ENCODE measurements at places on chromosomes 4 and X.
A peak's percentile ranks its signal among the peaks of the same experiment; 100 is the strongest.

- DNase-seq, result no peak
Measured at GRCh38 chr4:176641237-176641636, 151.5 kb downstream of the VEGFC start.

GRCh38 chrX:26952213-26952612 is 510.9 kb downstream of the PPP4R3C start:
- DNase-seq, result no peak

GRCh38 chrX:131918839-131919238 is 104.3 kb upstream of the STK26 start:
- no peak for DNase-seq

- no peak for DNase-seq
Measured at GRCh38 chr4:185143601-185143969, 519 bp downstream of the SLC25A4 start.

GRCh38 chrX:39774774-39775328 is 322.9 kb downstream of the BCOR start:
- no peak for DNase-seq

- no peak for DNase-seq
Measured at GRCh38 chrX:74324131-74324530, 20.2 kb downstream of the ZCCHC13 start.

DNA sequence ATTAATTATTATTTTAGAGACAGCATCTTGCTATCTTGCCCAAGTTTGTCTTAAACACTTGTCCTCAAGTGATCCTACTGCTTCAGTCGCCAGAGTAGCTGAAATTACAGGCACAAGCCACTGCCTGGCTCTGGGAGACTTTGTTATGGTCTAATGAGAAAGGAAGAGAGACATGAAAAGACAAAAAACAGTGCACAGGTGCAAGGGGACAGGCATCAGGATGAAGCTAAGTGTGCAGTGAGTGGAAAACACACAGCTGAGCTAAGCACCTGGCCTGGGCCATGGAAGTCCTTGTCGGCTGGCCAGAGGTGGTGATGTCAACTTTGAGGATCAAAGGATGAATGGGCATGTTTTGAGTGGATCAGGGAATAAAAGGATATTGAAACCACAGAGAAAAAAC is 102.7 kb downstream of the HS3ST1 start:
- no peak for DNase-seq

DNA sequence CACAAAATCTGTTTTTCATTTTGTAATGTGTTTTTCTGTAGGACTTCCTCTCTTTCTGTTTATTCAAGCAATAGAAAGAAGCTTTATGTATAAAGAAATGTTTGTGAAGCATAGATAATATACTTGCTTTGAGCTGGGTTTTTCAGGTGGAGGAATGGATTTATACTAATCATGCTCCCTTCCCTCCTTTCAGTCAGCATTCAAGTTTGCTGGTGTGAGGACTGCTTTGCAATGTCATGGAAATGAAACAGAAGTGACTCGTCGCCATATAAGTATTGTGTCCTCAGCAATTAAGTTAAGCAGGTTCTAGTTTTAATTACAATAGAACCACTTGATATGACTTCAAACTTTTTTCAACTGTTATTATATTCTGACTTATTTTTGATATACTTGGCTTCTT is 1447.1 kb downstream of the PCDH19 start:
- DNase-seq, result no peak

- DNase-seq, result no peak
Measured at GRCh38 chr4:23970201-23970850, 80.5 kb upstream of the PPARGC1A start.

GRCh38 chrX:55312655-55313054 is 47.9 kb upstream of the PAGE3 start:
- DNase-seq, result no peak

DNA sequence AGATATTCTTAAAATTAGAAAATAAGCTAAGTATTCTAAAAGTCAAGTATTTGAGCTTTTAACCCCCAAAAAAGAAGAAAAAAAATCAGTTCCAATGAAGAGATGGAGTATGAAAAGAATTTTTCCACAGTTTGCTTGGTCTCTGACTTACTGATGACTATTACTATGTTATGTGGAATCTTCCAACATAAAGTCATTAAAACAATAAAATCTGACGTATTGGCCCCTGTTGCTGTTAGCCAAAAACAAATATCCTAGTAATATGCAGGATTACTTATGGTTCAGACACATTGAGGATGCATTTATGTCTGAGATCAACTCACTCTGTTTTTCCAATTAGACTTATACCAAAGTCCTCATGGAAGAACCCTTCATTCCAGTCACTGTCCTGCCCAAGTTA is 517.2 kb upstream of the ADGRL3 start:
- DNase-seq, result no peak

GRCh38 chr4:74364652-74365491 is at the start of gene EREG:
TSS of gene EREG (plus strand) at chr4:74365145. CDS start at chr4:74365309, 164 bp downstream.
- DNase-seq, result peak; percentile 2

DNA sequence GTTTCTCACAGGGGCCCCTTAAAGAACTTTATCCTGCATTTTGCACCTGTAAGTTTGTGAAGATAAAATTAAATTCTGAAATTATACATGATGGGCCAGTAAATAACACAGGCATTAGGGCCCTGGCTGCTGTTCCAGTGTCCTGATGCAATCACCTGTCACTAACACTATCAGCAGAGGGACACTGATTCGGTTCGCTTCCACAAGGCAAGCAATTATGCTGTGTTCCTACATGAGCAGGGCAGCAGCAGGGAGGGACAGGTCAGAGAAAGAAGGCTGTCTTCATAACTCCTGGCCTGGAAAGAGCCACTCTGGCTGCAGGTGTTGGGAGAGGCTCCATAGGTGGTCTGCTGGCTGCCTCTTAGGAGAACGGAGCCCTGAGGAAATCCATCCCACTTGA is 487.3 kb downstream of the MID1IP1 start:
- DNase-seq, result no peak

DNA sequence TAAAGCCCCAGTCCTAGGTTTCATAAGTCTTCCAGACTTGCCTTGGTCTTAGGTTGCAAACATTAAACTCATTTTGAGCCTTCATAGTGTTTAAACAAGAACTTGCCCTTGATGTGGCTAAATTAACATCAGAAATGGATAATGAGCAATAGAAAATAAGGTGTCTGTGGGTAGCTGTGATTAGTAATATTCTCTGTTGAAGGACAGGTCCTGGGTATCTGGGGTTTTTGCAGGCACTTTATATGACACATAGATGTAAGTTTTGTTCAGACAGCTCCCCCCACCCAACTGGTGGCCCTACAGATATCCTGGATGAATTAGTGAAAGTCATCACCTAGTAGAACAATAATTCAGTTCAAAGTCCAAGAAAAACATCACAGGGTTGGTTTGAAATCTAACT is 272.5 kb downstream of the PTTG2 start:
- no peak for DNase-seq

- DNase-seq, result no peak
Measured at GRCh38 chrX:8849945-8850344, 48.8 kb upstream of the FAM9A start.

- DNase-seq, result no peak
Measured at GRCh38 chr4:109816082-109816442, 500 bp downstream of the GAR1 start.

DNA sequence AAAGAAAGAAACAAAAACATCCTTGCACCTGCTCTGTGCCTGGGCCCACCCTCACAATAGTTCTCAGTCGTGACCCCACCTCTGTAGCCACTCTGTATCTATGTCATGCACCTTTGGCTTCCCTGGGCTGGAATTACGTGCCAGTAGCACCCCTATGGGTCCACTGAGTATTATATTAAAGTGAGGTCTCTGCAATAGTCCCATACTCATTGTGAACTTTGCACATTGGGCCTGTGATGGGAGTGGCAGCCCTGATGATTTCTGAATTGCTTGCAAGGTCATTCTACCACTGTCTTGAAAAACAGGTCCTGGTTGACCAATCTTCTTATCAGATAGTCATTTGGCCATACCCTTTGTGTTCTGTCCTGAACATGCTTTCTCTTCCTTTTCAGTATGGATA is 1012.1 kb downstream of the RAB28 start:
- DNase-seq, result no peak

GRCh38 chrX:18620349-18620748 is 51.6 kb downstream of the RS1 start:
- DNase-seq, result no peak

DNA sequence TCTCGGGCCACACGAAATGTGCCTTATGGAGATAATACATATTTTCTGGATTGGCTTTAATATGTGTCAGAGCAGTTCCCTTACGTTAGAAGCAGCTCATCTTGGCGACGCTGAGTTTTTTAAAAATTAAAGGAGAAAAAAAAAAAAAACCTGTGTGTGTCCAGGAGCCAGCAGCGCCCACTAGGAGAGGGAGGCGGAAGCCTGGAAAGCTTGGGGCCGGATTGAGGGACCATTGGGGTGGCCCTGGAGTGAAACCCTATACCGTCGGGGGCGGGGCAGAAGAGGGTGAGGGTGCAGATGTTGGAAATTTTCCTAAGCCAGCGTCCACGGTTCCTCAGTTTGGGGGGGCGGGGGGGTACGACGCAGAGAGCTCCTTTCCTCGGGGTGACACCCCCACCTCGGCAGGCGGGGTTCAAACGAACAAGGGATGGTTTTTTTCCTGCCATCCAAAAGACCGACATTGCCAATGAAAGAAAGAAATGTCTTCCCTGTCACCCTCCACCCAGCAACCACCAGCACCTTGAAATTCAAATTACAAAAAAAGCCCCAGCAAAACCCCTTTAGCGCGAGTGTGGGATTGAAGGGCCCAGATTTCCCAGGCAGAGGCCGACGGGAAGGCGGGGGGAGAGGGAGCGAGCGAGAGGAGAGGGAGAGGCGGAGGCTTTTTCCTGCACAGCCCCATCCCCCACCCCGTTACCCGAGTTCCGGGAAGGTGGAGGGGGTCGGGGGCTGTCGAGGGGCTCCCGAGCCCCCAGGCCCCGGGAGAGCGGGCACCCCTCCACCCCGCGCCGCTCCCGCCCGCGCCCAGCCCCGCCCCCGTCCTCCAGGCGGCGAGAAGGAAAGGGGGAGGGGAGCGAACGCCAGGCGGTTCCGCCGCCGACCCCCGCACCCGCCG is 859 bp downstream of the SMARCA1 start:
- no peak for DNase-seq

DNA sequence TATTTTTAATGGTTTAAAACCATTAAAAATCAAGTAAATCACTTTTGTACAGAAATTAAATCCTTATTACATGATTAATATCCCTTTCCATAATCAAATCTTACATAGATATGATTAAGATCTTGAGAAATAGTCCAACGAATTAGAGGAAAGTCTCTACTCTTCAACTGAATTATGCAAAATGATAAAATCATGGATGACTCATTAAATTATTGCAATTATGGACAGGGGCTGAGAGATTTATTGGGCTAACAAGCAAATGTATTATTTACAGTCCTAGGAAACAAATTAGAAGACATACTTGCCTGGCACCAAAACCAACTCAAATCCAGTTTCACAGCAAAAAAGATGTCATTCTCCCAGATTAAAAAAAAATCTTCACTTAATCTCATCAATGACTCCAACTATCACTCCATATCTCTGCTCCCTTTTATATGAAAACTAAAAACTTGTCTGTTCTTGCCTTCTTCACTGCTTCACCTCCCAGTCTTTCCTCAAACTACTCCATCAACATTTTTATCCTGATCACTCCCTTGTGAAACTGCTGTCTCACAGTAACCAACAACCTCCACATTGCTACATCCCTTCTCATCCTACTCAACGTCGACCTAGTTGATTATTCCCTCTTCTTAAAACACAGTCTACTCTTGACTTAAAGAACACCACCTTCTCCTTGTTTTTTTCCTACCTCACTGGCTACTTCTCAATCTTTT is 18.4 kb upstream of the DDX60 start:
- no peak for DNase-seq

- no peak for DNase-seq
Measured at GRCh38 chrX:48918643-48919340, at the start of gene PIM2. TSS of gene PIM2 (minus strand) at chrX:48919024. CDS start at chrX:48918834, 190 bp downstream.

DNA sequence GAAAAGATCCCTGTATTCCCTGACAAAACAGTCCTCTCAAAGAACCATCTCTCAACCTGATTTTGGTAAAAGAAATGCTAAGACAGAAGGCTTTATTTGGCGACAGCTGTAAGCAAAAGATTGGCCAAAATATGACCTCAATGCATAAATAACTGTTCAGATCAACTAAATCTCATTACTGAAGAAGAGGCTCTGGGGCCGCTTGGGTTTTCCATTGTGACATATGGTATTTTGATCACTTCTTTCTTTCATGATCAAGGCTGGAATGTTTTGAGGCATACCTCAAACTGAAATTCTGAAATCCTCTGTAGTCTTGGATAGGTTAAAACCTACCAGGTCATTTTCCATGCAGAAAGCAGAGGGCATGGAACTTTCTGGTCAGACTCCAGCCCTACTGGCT is 106.3 kb downstream of the C4orf51 start:
- no peak for DNase-seq

DNA sequence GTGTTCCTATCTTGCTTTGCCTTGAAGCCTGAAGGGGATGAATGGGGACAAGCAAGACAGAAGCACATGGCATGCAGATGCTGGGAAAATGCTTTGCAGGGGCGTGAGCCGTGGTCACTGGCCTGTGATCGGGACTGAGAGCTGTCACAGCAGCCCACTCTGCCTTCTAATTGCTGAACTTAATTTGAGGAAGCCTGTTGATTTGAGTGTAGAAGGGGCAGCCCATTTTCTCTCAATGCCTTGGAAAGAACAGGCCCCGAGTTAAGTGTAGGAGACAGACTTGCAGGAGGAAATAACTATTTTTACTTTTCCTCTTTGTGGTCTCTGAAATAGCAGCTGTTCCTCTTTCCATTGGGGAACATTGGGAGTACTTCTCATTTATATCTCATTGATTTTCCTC is 26.1 kb upstream of the TBC1D1 start:
- no peak for DNase-seq

DNA sequence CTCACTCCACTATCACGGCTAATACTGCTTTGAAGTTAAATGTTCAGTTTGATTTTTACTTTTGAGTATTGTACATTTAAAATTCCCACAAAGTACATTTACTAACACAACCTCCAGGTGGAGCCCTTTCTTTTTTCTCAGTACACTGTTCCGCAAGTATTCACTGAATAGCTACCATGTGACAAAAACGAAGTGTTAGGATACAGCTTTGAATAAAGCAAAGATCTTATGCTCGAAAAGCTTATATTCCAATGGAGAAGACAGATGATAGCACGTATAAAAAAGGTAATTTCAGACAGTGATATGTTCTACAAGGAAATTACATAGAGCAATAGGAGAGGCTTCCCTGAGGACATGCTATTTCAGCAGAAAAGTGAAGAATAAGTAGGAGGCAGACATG is 60.7 kb upstream of the ABCG2 start:
- no peak for DNase-seq
